Astrocyte (in vitro differentiated cells and primary cell): ENCODE measurements at places on chromosomes 5 and 9. TPM values are rescaled to one million over a fixed set of nuclear protein-coding genes. Genes with fewer than 3 reads are reported as not detected.

GRCh38 chr9:106921341-106921899 is 58.5 kb downstream of the ZNF462 start:
- peak; percentile 93 for DNase-seq

DNA sequence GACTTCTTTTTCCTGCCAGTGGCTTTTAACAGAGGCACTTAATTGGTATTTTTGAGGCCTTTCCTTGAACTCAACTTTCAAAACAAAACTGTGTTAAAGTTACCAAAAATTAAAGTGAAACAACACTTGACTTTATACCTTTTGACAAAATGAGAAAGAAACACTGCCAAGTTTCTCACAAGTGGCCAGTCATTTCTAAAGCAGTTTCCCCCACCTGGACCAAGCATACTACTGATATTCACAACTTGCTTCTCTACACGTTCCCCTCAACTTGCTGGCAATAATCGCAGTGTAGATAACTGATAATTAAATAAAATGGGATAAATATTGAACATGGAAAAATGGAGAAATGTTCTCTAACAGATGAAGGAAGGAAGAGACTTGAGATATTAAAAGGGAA is 135.7 kb downstream of the TLR4 start:
- no peak for DNase-seq

The SNX24 gene
- total RNA-seq = 33.7 and 44.6 TPM in 2 replicates

The SLC36A3 gene
- total RNA-seq = not detected in 2 replicates

GRCh38 chr5:37039824-37040223 is 163.3 kb downstream of the NIPBL start:
- DNase-seq = no peak

DNA sequence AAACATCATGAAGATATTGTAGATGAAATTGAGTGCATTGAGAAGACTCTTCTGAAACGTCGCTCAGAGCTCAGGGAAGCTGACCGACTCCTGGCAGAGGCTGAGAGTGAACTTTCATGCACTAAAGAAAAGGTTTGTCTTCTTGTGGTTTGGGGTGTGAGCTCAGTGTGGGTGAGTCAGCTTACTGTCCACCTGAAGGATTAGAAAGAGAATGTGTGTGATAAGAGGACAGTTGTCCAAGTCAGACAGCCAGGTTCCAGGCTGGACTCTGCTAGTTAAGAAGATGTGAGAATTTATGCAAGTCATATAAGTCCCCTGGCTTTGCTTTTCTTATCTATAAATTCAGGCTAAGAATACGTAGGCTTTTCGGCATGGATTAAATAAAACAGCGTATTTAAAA is 46.9 kb downstream of the RAB14 start:
- peak; percentile 66 for DNase-seq

- DNase-seq = peak; percentile 65
Measured at GRCh38 chr9:128072144-128073021, 4.4 kb downstream of the SLC25A25 start.

- peak; percentile 2 for DNase-seq
Measured at GRCh38 chr9:105842023-105842644, 147.8 kb downstream of the TMEM38B start.

GRCh38 chr9:34045903-34046302 is 2.8 kb downstream of the UBAP2 start:
- no peak for DNase-seq

DNA sequence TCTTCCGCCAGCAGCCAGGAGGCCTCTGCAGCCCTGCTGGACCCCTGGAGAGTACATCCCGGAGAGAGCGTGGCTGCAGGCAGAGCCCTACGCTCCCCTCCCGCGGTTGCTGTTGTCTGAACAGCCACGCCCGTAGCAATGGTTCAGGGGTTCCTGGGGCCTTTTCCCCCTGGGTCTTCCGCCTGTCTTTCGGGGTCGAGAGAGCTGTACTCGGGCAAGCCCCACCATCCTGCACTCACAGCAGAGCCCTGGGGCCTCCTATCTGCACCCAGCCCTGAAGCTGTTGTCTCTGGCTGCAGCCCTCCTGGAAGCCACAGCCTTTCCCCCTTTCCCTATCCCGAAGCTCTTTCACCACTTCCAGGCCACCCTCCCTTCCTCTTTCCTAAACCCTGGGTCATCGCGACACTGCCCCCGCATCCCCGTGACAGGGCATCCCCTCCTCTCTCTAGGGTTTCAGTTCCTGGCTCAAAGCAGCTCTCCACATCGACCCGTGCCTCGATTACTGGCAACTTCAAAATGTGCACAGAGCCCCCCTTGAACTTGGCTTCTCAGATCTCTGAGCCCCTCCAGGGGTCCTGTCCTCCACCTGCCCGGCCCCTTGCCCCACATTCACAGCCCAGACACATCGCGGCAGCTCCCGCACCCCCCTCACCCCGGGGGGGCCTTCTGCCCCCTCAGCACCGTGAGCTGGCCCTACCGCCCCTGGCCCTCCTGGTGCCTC is 43.9 kb upstream of the CEP72 start:
- DNase-seq = no peak

- no peak for DNase-seq
Measured at GRCh38 chr9:114035845-114036801, 42.0 kb downstream of the AMBP start.

DNA sequence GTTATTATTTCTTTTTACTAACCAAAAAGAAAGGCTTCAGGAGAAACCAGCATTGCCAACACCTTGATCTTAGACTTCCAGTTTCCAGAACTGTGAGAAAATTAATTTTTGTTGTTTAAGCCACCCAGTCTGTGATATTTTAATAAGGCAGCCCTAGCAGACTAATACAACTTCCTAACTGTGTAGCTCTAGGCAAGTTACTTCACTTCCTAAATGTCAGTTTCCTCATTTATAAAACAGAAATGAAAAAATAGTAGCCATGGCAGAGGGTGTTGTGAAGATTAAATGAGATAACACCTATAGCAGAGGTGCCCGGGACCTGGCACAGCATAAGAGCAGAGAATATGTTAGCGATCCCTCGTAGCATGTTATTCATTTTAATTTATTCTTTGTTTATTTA is 66.6 kb upstream of the HAND1 start:
- DNase-seq = no peak

The PSD2 gene
- 0.25 and 0.31 TPM in 2 replicates for total RNA-seq

The KIAA1191 gene
- total RNA-seq = 163 and 164 TPM in 2 replicates

The CNTLN gene
- total RNA-seq = 4.4 and 5.5 TPM in 2 replicates

DNA sequence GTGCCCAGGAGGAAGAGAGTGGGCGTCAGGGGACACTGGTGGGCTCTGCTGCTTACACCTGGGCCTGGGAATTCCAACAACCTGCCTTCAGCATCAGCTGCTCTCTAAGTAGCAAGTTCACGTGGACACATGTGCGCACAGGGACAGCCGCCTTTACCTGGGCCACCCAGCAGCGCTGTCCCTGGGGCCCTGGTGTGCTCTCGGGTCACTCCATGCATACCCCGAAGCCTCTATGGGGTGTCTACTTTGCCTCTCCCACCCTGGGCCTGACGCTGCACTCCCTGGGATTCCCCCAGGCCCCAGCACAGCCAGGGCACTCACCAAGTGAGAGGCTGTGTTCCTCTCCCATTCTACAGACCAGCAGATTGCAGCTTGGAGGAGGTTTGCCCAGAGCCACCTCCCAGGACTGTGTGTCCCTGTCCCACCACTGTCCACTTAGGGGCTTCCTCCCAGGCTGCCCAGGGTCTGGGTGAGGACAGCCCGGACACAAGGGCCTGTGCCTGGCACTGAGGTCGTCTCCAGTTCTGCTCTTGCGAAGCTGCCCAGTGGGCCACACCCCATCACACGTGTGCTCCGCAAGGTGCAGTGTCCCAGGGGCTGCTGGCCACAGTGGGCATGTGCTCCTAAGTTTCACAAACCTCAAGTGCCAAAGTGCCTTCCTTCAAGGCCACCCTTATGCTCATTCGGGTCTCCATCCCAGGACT is 5.9 kb downstream of the NINJ1 start:
- DNase-seq = no peak

DNA sequence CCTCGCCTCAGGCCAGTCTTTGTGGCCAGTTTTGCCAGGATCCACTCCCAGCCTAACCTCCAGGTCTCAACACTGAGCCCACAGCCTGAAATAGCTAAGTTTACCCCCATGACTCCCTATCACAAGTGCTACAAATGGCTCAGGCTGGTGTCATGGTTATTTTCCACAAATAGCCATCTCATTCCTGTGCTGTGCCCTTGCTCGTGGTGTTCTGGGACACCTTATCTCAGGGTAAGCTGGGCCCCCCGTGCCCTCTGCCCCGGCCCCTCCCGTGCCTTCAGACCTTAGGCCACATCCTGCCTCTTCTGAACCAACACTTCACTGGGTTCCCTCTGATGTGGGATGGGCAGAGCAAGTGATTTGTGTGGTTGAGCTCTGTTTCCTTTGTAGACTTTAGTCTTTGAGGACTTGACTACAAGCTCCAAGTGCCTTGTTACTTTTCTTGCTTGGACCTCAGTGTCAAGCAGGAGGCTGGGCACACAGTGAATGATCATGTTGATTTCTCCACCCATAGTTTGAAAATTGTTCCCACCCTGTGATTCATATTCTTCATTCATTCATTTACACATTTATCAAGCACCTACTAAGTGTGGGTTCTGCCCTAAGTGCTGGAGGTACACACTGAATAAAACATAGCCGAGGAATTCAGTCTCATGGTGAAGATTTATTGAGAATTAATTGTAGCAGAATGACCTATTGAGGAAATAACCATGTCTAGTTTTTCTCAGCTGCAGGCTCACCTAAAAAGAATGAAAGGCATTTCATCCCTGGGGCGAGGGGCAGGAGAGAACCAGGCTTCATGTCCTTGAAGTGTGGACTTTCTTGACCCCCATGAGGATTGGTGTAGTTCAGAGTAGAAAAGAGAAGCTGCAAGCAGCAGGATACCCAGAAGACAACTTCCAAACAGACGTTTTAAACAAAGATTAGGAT is 84.5 kb upstream of the CTNNA1 start:
- peak; percentile 51 for DNase-seq

GRCh38 chr9:129401623-129402370 is 219.1 kb downstream of the C9orf50 start:
- DNase-seq = peak; percentile 18

The IRGM gene
- not detected in 2 replicates for total RNA-seq

- peak; percentile 55 for DNase-seq
Measured at GRCh38 chr5:139461698-139462097, 845 bp downstream of the ECSCR start.

The RALGPS1 gene
- total RNA-seq = 1.7 and 2.8 TPM in 2 replicates

DNA sequence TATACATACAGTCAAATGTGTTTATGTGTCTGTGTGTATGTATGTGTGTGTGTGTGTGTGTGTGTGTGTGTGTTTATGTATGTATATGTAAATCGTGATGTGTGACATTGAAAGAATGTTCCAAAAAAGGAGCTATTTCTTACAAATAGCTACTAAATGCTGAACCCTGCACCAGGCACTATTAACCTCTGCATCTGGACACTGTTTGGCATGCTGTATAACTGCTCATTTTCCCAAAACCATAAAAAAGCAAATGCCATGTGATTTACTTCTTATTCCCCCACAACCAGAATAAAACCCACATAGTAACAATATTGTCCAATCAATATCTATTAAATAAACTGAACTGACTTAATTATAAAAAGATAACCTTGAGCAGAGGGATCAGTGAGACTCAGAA is 91.1 kb downstream of the NR6A1 start:
- no peak for DNase-seq

DNA sequence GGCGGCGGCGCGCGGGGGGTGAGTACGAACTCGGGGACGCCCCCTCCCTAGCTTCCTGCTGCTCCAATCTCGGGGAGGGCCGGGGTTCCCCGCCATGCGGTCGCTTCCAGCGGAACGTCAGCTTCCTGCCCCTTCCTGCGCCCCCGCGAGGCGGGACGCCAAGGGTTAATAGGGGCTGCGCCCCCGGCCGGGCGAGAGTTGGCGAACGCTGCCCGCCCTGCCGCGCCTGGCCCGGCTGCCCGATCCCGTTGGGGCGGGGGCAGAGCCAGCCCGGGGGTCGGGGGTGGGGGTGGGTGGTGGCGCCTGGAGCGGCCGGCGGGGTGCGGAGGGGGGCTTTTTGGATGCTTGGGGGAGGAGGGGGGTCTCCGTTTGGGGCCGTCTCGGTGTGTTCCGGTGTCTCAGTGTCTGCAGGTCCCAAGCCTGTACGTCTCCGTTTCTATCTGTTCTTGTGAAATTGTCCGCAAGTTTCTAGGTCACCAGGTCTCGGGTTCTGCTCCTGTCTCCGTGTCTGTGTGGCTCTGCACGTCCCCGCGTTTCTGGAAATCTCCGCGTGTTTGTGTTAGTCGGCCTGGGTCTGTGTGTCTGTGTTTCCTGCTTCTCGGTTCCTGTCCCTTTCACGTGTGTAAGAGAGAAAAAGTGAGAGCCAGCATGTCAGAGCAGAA is 789 bp downstream of the COL27A1 start:
- DNase-seq = no peak

GRCh38 chr5:69242215-69242927 is 7.7 kb downstream of the CDK7 start:
- no peak for DNase-seq

- DNase-seq = peak; percentile 35
Measured at GRCh38 chr9:124218438-124218982, 39.2 kb upstream of the NEK6 start.

The ANKRD18A gene
- total RNA-seq = 4.0 and 11.7 TPM in 2 replicates

The TUSC1 gene
- 1.9 and 2.7 TPM in 2 replicates for total RNA-seq

The GMCL2 gene
- not detected in 2 replicates for total RNA-seq

GRCh38 chr9:136511670-136512592 is 29.1 kb upstream of the SEC16A start:
- DNase-seq = no peak

- no peak for DNase-seq
Measured at GRCh38 chr5:776862-777711, 7.4 kb downstream of the ZDHHC11B start.

DNA sequence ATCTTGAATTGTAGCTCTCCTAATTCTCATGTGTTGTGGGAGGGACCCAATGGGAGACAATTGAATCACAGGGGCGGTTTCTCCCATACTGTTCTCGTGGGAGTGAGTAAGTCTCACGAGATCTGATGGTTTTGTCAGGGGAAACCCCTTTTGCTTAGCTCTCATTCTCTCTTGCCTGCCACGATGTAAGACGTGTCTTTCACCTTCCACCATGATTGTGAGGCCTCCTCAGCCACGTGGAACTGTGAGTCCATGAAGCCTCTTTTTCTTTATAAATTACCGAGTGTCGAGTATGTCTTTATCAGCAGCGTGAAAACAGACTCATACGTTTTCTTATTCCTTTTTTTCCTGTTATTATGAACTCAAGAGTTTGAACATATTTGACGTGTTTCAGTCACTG is 39.1 kb downstream of the RETREG1 start:
- no peak for DNase-seq

DNA sequence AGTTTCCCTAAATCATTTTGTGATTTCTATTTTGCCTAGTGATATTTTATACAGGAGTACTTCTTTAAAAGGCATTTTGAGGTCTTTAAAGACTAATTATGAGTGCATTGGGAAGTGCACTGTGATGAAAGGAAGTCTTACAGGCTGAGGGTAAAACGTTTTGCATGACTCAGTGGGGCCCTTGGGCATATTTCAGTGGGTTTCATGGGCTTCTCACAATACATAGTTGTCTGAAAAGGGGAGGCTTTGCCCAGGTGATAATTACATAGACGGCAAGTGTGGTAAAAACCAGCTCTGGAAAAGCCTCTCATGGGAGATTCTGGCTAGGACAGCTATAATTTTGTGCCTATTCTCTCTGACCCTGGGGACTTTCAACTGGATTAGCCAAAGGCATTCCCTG is 387.2 kb downstream of the ARHGEF28 start:
- no peak for DNase-seq
